ENCODE measurements at places on chromosomes 7 and 10.

- no peak for DNase-seq
Observed at GRCh38 chr7:21886396-21886795, 59.3 kb downstream of the CDCA7L start.

- DNase-seq, result no peak
Observed at GRCh38 chr10:13803566-13804554, 217.1 kb downstream of the PRPF18 start.

- DNase-seq, result no peak
Observed at GRCh38 chr10:43862756-43863155, 214.1 kb upstream of the ZNF32 start.

GRCh38 chr10:86657396-86658011, 3.2 kb downstream of the OPN4 start:
- no peak for DNase-seq

- DNase-seq, result no peak
Observed at GRCh38 chr7:2616387-2617324, 15.1 kb upstream of the TTYH3 start.

DNA sequence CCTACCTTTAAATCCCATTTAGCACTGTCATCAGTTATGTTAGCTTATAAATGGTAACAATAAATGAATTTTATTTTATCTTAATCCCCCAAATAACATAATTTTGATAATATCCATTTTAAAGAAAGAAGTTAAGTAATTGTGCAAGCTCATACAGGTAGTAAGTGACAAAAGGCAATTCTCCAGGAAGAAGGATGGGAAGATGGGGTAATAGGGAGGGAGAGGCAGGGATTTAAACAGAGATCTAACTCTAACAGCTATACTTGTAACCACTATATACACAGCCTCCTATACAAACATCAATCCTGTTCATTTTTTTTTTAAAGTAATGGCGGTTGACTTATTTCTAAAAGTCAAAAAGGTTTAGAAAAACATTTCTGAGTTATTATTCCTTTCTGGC, 119.4 kb downstream of the SGMS1 start:
- no peak for DNase-seq

DNA sequence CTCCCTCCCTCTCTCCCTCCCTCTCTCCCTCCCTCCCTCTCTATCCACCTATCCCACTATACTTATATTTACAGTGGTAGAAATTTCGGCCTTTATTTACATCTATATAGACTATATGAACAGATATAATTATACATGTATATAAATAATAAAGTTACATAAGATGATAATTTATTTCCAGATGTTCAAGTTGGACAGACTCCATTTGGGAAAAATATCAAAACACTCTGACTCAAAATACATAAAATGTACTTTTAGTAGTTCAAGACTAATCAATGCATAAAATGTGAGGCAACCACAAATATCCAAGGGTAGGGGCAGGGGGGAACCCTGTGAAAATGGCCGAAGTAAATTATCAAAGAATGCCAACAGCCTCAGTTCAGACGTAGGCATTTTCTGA, 203.0 kb downstream of the FANK1 start:
- no peak for DNase-seq

GRCh38 chr10:6052247-6053221, 9.6 kb downstream of the IL2RA start:
- peak; percentile 63 for DNase-seq

GRCh38 chr7:7293092-7293491, 110.7 kb downstream of the C1GALT1 start:
- no peak for DNase-seq
